ENCODE measurements at places on chromosomes 4 and X.

DNA sequence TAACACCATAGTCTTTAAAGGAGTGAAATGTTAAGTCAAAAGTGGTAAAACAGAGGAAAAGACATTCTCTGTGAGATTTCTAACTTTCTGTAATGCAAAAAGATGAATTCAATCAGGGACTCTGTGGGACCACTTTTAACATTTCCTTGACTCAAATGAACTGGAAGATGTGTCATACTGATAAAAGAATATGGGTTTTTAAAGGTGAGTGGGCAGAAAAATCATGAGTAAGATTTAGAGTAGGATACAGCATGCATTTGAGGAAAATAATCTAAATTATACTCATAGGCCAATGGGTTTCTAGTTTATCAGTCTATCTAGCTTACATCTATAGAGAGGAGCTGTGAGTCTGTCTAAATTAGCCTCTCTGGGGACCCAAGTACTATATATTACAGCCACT, 11.0 kb upstream of the TEX13C start:
- no peak for DNase-seq

GRCh38 chr4:36761607-36762006, 480.2 kb downstream of the DTHD1 start:
- no peak for DNase-seq

- DNase-seq: no peak
Observed at GRCh38 chr4:11293866-11294265, 134.8 kb downstream of the HS3ST1 start.

DNA sequence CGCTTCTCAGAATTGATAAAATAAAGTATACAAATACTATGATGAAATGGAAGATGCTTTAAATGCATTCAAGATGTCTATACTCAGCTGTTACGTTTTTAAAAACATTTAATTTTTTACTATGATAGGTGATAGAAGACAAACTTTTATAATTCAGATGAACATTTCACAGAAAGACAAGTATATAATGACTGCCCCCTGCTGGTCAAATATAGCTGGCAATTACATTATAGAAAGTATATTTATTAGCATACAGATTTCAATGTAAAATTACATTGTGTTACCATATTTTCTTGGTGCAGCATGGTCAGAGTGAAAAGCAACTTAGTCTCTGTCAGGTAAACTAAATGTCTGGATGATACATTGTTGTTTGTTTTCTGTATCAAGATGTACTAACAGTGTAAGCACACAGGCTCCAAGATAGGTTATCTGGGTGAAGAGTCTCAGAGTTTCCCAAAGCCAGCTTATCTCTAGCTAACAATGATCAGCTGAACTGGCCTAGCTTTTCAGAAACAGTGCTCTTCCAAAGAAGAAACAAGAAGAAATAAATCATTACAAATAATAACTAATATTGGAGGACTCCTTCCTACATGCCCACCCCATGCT, 54.1 kb downstream of the SRPX start:
- peak; percentile 64 for DNase-seq

GRCh38 chrX:63475200-63475599, 124.1 kb upstream of the SPIN4 start:
- DNase-seq: no peak

- no peak for DNase-seq
Observed at GRCh38 chr4:54496412-54496811, 161.3 kb upstream of the KIT start.

GRCh38 chr4:118799231-118799942, 36.5 kb downstream of the SEC24D start:
- DNase-seq: no peak

GRCh38 chr4:37537484-37537883, 148.7 kb downstream of the RELL1 start:
- no peak for DNase-seq

DNA sequence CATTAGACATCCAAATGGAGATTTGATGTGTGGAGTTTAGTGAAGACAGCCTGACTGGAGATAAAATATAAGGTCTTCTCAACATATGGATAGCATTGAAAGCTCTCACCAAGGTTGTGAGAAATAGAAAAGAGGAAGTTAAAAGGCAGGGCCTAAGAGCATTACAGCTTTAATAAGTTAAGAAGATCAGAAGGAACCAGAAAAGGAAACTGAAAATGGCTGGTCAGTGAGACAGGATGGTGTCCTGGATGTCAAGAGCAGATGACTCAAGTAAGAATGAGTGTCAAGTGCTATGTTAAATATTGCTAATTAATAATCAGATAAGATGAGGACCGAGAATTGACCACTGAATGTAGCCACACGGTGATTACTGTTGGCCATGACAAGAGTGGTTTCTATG, 642.9 kb downstream of the STPG2 start:
- DNase-seq: no peak

GRCh38 chr4:115042496-115042895, 70.9 kb downstream of the NDST4 start:
- no peak for DNase-seq

- no peak for DNase-seq
Observed at GRCh38 chrX:44451056-44451455, 91.6 kb downstream of the FUNDC1 start.

- DNase-seq: no peak
Observed at GRCh38 chr4:146640021-146640464, 1.4 kb downstream of the POU4F2 start.

- DNase-seq: no peak
Observed at GRCh38 chr4:38889143-38889542, 21.5 kb downstream of the FAM114A1 start.

- DNase-seq: no peak
Observed at GRCh38 chrX:125210146-125210545, 109.5 kb upstream of the TEX13C start.

- DNase-seq: peak; percentile 74
Observed at GRCh38 chr4:1285790-1286553, 3.7 kb upstream of the MAEA start.

DNA sequence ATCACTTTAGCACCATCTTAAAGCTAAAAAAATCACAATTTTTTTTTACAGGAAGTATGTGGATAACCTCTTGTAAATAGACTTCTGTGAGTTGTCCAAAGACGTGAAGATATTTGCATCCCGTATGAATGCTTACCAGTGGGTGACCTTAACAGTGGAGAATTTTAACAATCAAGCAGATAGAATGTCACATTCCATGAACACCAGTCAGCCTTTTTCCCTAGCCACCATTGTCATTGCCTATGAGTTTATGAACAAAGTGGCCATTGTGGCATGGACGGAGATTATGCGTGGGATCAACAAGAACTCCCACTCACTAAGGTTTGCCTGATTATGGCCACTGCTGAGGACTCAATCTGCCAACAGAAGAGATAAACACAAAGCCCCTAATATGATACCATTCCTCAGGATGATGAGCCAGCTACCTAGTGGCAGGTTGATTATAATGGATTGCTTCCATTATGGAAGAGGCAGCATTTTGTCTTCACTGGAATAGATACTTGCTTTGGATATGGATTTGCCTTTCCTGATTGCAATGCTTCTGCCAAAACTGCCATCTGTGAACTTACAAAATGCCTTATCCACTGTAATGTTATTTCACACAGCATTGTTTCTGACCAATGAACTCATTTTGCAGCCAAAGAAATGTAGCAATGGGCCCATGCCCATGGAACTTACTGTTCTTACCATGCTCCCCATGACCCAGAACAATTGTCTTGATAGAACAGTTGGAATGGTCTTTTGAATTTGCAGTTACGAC, 830.9 kb upstream of the NDST4 start:
- no peak for DNase-seq

DNA sequence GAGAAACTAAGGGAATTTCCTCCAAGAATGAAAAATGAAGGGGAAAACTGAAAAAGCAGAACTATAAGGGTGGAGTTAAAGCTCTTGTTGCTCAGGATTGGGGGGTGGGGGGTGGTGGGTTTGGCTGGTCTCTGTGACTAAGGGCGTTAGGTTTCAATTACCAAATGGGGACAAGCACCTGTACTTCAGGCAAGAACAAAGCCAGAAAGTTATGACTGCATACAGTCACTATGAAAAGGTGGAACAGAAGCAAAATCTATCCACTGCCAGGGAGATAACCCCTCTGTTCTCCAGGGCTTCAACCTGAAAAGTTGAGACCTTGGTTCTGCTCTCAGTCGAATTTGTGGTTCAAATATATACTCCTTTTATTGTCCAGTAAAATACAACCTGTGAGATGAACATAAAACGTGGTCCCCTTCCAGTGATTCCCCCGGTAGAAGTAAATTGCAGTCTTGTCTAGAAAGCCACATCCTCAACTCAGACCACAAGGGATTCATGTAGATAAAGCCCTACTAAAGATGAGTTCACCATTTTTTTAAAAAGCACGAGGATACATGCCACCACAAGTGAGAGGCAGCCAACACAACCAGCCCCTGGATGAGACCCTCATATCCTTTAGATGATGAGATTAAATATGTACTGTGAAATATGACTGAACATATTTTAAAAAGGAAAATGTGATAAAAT, 257.1 kb upstream of the RPS6KA3 start:
- no peak for DNase-seq

GRCh38 chr4:1072830-1073446, 40.4 kb downstream of the RNF212 start:
- peak; percentile 76 for DNase-seq

GRCh38 chrX:47574547-47575301, 7.5 kb upstream of the TIMP1 start:
- DNase-seq: no peak

GRCh38 chrX:100264200-100264599, 145.9 kb downstream of the PCDH19 start:
- no peak for DNase-seq

GRCh38 chrX:103536071-103536470, 16.8 kb upstream of the RAB40A start:
- DNase-seq: no peak

- no peak for DNase-seq
Observed at GRCh38 chrX:23662853-23663252, 4.4 kb upstream of the PRDX4 start.

GRCh38 chr4:74768857-74769525, 25.3 kb downstream of the BTC start:
- no peak for DNase-seq

- DNase-seq: no peak
Observed at GRCh38 chrX:118928151-118928550, 46.3 kb upstream of the LONRF3 start.

DNA sequence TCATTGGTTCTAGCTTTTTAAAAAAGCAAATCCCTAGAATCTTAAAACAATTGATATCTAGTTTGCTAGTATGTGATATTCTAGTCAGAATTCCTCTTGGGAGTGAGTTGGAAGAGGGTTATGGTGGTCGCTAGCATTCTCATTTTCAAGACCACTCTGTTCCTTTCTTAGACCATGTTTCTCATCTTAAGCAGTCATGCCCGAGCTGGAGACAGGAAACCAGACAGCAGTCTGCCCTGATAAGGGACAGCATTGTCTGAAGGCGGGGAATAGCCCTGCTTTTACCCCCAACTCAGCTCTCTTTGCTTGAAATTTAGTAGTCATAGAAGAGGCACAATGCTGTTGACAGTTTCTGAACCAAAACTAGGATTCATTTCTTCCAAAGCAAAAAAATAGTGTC, 5.2 kb downstream of the KLF3 start:
- DNase-seq: no peak

GRCh38 chr4:172152284-172152683, 339.1 kb downstream of the GALNTL6 start:
- DNase-seq: no peak

GRCh38 chrX:139382529-139382928, 148.0 kb upstream of the F9 start:
- no peak for DNase-seq

GRCh38 chrX:117645639-117646038, 471.0 kb downstream of the KLHL13 start:
- DNase-seq: no peak

DNA sequence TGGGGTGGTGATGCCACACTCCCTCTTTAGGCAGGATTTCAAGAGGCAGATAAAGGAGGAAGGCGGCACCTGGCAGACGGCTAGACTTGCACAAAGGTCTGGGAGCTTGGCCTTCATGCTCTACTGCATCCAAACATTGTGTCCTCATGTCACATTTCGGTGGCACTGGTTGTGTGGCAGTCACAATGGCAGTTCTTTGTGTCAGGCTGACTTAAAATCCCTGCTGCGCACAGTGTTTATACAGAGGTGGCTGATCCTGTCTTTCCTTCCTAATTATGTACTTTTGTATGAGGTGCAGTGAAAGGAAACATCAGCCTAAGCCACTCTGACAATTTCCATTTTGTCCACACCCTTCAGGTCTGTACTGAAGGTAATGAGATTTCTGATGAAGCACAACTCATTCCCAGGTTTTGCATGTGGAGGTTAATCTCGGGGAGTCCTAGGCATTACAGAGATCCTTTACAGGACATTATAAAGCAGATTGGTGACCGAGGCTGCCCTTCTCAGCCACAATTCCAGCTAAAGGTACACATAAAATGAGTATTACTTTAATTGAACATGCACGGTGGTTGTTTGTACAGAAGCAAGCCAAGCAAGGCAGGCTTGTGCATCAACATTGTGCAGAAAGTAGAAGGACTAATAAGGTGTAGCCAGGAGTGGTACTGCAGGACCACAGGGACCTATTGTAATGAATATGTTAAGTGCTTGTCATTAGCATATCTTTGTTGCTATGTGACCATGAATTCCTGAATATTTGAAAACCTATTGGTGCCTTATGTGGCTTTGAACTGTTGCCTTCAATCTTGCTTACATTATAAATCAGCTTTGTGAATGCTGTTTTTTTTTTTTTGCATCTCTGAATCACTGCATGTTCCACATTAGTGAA, 147.6 kb downstream of the STK32B start:
- no peak for DNase-seq

- no peak for DNase-seq
Observed at GRCh38 chrX:83819304-83819703, 41.6 kb upstream of the CYLC1 start.

GRCh38 chrX:2145692-2146367, 354.9 kb downstream of the DHRSX start:
- peak; percentile 11 for DNase-seq

DNA sequence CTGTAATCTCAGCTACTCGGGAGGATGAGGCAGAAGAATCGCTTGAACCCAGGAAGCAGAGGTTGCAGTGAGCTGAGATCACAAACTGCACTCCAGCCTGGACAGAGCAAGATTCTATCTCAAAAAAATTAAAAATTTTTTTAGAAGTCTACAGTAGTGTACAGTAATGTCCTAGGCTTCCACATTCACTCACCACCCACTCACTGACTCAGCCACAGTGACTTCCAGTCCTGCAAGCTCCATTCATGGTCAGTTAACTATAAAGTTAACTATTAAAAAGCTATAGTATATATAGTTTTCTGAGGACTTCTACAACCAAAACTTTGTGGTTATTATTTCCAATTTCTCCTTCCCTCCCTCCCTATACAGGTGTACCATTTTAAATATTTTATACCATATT, 34.7 kb upstream of the NEUROG2 start:
- peak; percentile 55 for DNase-seq

- no peak for DNase-seq
Observed at GRCh38 chr4:23232987-23233386, 540.2 kb downstream of the GBA3 start.

- DNase-seq: no peak
Observed at GRCh38 chrX:54640103-54640690, 110.2 kb downstream of the GNL3L start.

- DNase-seq: no peak
Observed at GRCh38 chr4:157363360-157363759, 142.8 kb downstream of the GRIA2 start.

- no peak for DNase-seq
Observed at GRCh38 chr4:146260521-146260920, 46.2 kb downstream of the REELD1 start.

GRCh38 chr4:180426938-180427337, 1816.3 kb upstream of the TENM3 start:
- no peak for DNase-seq

Measured in suppressor macrophage (primary cell).